Spleen (tissue), 13 donors: ENCODE measurements at places on chromosomes 7 and 10. TPM values are rescaled to one million over a fixed set of nuclear protein-coding genes. Genes with fewer than 3 reads are reported as not detected.

The AKR1E2 gene
- 5.7 TPM for total RNA-seq

- DNase-seq = no peak
These were observed 186.4 kb downstream of the LRRC4 start for GRCh38 chr7:127844707-127845331.

DNA sequence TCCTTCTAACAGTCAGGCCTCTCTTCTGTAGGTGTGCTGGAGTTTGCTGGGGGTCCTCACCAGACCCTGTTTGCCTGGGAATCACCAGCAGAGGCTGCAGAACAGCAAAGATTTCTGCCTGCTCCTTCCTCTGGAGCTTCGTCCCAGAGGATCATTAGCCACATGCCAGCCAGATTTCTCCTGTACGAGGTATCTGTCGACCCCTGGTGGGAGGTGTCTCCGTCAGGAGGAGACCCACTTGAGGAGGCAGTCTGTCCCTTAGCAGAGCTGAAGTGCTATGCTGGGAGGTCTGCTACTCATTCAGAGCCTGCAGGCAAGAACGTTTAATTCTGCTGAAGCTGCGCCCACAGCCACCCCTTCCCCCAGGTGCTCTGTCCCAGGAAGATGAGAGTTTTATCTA, 611.1 kb upstream of the COBL start:
- no peak for DNase-seq

DNA sequence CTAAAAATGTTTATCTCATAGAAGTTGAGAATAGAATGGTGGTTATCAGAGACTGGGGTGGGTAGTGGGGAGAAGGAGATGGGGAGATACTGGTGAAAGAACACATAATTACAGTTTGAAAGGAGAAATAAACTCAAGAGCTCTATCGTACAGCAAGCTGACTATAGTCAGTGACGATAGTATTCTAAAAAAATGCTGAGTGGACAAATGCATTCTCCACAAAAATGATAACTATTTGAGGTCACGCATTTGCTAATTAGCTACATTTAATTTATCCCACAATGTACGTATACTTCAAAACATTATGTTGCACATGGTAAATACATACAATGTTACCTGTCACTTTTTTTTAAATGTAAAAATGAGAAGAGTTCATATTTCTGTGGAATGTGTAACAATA, 507.7 kb downstream of the CALN1 start:
- no peak for DNase-seq

The FOXI2 gene
- total RNA-seq = 1.2 TPM

The OR9A2 gene
- 0.64 TPM for total RNA-seq

DNA sequence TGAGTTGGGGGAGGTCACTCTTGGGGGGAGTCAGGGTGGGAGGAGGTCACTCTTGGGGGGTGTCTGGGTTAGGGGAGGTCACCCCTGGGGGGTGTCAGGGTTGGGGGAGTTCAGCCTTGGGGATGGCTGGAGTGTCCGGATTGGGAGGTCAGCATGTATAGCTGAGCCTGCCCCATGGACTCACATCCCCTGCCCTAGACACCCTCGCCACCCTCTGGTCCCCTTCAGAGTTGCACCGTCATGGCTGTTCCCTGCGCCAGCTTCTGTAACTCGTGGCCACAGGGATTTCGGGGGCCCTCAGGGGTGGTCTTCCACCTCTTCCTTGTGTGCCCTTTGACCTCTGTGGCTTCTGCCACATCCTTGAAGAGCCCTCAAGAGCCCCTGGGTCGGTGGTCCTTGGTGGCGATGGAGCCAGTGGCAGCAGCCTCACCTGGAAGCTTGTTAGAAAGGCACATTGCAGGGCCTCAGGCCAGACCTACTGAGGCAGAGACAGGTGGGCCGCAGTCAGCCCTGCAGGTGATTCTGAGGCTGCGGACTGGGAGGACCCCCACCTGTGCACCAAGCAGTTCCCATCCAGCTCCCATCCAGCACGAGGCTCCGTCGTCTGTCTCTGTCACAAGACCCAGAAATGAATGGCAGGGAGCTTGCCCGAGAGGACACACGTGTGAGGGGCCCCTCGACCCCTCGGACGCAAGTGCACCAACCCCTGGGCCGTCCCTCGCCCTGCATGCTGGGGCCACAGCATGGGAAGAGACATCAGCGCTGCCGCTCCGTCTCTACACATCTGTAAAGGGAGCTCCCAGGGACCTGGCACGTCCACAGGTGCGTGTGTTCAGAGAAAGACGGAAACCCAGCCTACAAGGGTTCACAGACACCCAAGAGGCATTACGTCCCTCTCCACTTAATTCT, 44.7 kb upstream of the SUN1 start:
- no peak for DNase-seq
